Gastroesophageal sphincter (tissue), 4 donors: ENCODE measurements at places on chromosomes 16 and 17. TPM values are rescaled to one million over a fixed set of nuclear protein-coding genes. Genes with fewer than 3 reads are reported as not detected.

Gene KCNAB3
- total RNA-seq: 1.3 TPM

Gene NFE2L1
- total RNA-seq: 198 TPM

Gene CBLN1
- total RNA-seq: not detected

Gene CES1
- total RNA-seq: 24.9 TPM

Gene TBC1D3G
- 0.31 TPM for total RNA-seq

Gene GNAO1
- 17.0 TPM for total RNA-seq

Gene MYH1
- 0.15 TPM for total RNA-seq

Gene MT4
- not detected for total RNA-seq

Gene STAC2
- 0.57 TPM for total RNA-seq

Gene NKD1
- 39.5 TPM for total RNA-seq

Gene HS3ST3A1
- total RNA-seq: 10.9 TPM

Gene ABCA8
- 113 TPM for total RNA-seq

Gene PLLP
- total RNA-seq: 8.4 TPM

Gene BMERB1
- total RNA-seq: 135 TPM

Gene CFAP97D1
- total RNA-seq: not detected

Gene SPATA22
- 2.2 TPM for total RNA-seq

Gene MAPT
- total RNA-seq: 3.4 TPM

Gene CNTD1
- total RNA-seq: not detected

Gene KRT36
- total RNA-seq: not detected

Gene DYNLRB2
- not detected for total RNA-seq

Gene TMC8
- 2.8 TPM for total RNA-seq

Gene DNAAF8
- total RNA-seq: 0.89 TPM

Gene MYH8
- total RNA-seq: not detected

Gene SALL1
- not detected for total RNA-seq

Gene NACA2
- not detected for total RNA-seq

Gene MAPK8IP3
- total RNA-seq: 66.8 TPM

Gene CCP110
- 18.8 TPM for total RNA-seq

Gene TEDC2
- total RNA-seq: 1.0 TPM

Gene C1QTNF1
- total RNA-seq: 75.2 TPM

Gene RNPS1
- total RNA-seq: 117 TPM

Gene DNASE1L2
- total RNA-seq: 1.7 TPM

Gene NHLRC4
- 1.1 TPM for total RNA-seq

Gene SMIM36
- not detected for total RNA-seq

Gene PLXDC1
- total RNA-seq: 15.6 TPM

Gene ASGR2
- not detected for total RNA-seq
